Panc1 (cell line): ENCODE measurements at places on chromosomes 11 and 22.

DNA sequence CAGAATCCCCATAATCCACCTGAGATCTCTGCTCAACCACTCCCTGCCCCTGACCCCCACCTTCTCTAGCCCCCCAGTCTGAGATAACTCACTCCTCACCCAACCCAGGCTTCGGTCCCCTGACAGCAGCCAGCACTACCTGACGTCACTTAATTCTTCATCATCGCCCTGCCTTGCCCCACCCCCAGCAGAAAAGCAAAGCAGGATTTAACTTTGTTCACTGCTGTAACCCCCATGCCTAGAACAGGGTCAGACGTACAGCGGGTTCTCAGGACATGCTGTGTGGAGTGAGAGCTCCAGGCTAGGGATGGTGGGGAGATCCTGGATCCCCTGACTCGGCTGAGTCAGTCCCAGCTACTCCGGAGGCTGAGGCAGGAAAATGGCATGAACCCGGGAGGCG, 45.8 kb downstream of the ELFN2 start:
- no peak for DNase-seq

GRCh38 chr11:61891331-61892084, at the start of gene FADS3:
Gene FADS3 (minus strand): TSS chr11:61891545. CDS start chr11:61891381, 164 bp downstream.
- DNase-seq, result no peak

DNA sequence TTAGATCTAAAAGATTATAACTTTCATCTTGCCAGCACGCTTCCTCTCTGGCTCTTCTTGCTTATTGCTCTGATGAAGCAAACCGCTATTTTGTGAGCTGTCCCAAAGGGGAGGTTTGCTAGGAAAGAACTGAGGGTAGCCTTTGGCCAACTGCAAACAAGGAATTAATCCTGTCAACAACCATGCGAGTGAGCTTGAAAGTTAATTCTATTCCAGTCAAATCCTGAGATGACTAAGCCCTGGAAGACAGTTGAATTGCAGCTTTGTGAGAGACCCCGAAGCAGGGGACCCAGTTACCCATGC, 10.3 kb upstream of the RNF141 start:
- DNase-seq, result no peak

DNA sequence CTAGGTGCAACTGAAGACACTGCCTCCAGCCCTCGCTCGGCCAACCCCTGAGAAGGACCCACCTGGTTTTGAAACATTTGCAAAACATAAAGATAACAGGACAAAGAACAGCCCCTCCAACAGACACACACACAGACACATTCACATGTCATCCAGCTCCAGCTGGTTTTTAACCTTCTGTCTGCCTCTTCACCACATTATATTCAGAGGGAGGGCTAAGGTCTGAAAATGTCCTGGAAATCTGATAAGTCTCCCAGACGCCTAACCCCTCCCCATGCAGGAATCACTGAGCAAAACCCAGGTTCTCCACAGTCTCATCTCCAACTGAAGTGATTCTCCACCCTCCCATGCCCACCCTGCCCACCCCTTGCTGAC, 29.4 kb downstream of the PACSIN2 start:
- DNase-seq, result no peak

GRCh38 chr11:7523416-7524210, 9.8 kb downstream of the PPFIBP2 start:
- DNase-seq, result no peak

DNA sequence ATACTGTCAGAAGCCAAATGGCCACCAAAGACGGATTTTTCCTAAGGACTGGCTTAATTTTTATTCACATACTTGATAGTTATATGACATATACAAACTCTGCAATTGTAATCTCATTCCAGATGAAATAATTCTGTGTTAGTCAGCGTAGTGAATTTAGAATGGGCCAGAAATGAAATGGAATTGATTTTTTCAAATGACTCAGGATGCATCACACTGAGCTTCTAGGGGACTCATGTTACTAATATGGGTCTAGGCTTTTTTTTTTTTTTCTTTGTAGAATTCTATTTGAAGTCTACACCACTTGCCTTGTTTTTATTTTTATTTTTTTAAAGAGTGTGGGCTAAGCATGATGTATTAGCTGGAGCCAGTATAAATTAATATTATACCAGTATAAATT, 62.7 kb downstream of the SPECC1L start:
- no peak for DNase-seq

DNA sequence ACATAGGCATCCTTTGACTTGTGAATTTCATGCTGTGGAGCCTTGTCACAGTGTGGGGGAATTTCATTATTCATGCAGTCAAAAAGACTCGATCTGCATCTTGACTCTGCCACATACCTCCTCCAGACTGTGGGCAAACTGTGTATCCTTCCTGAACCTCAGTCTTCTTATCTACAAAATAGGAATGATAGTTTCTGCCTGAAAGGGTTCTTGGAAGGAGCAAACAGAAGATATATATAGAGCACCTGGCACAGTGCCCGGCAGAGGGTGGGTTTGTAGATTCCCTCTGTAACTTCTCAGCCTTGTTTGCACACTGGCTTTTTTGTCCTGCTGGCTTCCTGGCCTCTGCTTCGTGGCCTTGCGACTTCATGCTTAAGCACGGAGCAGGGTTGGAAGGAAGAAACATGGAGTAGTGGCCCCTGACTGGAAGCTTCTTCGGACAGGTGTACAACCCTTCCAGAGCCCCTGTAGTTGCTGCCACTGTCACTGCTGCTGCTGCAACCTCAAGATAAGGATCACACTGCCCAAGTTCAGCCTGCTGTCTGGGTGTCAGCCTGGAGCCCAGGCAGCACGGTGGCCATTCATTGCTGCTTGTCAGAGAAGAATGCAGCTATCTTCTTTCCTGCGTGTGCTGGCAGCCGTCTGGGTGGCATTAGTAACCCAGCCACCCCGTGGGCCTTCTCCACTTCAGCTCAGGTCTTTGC, 106.4 kb downstream of the MICAL2 start:
- no peak for DNase-seq

DNA sequence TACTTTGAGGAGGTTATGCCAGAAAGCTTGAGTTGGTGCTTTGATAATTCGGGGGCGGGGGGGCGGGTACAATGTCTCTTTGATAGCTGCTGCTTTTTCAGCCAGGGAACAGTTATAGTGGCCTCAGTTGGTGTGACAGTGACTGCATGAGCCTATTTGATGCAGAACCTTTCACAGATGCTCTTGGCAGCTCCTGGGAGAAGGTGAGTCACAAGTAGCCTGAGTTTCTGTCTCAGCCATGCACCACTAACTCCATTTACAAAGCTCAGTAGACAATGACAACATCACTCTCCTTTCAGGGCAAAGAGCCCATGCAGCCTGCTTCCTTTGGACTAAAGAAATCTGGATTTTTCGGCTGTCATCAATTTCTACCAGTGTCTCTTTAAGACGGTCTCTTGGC, 42.1 kb upstream of the SEZ6L start:
- DNase-seq, result no peak

GRCh38 chr22:41288245-41288946, 2.4 kb upstream of the RANGAP1 start:
- peak; percentile 83 for DNase-seq

DNA sequence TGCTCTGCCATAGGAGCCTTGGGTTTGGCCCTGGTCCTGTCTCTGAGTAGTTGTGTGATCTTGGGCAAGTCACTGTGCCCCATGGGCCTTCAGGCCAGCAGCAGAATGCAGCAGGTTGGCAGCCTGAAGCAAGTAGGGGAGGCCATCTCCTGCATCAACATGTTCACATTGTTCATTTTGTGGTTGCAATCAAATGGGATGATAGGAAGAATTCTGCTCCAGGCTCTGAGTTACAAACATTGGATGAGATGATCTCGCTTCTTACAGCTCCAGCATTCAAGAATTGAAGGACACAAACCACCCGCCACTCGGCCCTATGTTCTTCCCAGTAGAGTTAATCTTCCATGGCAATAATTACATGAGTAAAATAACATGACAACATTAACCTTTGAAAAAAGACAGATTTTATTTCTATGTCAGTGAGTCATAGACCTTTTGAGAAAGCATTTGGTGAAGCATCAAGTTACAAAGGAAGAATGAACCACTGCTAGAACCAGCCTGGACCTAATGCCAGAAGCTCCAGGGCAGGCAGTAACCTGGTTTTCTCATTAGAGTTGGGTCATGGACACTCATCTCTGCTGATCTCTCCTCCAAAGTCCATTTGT, 308.3 kb upstream of the NCAM1 start:
- DNase-seq, result no peak

GRCh38 chr11:92264350-92264749, 39.7 kb downstream of the FAT3 start:
- no peak for DNase-seq

DNA sequence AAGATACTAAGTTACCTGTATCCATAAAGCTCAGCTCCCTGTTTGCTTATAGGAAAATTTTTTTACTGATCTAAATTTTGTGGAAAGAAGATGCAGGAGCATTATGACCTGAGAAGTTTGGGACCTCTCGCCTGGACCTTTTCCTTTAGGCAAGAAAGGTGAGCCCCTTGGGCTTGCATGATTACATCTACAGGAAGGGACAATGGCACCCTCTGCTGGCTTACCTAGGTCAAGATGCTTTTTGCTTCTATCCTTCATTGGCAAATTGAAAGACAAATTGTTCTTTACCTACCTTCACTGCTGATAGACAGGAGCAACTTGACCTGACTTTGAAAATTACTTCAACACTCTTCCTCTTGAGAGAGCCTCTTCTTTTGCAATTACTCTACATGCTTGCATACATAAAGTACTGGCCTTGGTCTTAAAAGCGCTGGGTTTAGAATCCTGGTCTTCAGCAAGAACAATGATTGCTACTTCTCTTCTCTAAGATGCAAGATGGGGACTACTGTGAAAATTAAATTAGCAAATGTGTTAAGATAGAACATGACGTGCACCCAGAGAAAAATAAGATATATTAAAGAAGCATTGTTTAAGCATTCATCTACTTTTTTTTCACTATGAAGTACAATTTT, 147.2 kb downstream of the TRPC6 start:
- DNase-seq, result peak; percentile 38
